ENCODE measurements at places on chromosomes 12 and 14.
A peak's percentile ranks its signal among the peaks of the same experiment; 100 is the strongest.

DNA sequence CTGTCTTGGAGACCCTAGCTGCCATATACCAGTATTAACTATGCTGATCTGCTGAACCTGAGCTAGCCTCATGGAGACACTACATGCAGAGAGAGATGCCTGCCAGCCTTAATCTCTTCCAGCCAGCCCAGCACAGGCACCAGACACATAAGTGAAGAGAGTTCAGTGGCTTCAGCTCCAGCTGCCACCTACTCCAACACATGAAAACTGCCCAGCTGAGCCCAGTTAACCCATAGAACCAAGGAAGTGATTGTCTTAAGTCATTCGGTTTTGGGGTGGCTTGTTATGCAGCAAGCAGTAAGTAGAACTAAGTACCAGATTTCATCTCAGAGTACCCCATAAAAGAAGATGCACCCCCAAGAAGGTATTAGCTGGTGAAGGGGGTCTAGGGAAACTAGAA lies 7.6 kb downstream of the SERPINA11 start:
- DNase-seq = no peak

- no peak for DNase-seq
Observed at GRCh38 chr12:16636435-16637055, 30.6 kb upstream of the LMO3 start.

GRCh38 chr12:121795034-121795968 lies 1.8 kb upstream of the RHOF start:
- no peak for DNase-seq

- no peak for DNase-seq
Observed at GRCh38 chr12:94149781-94150239, 1.4 kb downstream of the PLXNC1 start.

DNA sequence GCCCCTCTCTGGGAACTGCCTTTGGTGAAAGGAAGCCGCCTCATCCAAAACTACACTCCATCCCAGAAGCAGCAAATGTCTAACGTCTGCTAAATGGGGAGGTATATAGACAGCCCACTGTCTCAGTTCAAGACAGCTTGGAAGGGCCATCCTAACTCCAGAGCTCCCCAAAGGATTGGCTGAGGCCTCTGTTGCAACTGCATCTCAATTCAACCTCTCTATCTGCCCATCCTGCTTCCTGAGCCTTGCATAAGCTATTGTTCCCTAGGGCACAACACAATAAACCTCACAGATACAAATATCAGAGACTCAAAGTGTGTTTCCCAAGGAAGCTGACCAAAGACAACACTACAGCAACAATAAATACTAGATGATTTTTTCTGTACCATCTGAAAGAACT lies 495.2 kb upstream of the SOX5 start:
- no peak for DNase-seq

GRCh38 chr12:116140529-116140928 lies 137.0 kb downstream of the MED13L start:
- no peak for DNase-seq

DNA sequence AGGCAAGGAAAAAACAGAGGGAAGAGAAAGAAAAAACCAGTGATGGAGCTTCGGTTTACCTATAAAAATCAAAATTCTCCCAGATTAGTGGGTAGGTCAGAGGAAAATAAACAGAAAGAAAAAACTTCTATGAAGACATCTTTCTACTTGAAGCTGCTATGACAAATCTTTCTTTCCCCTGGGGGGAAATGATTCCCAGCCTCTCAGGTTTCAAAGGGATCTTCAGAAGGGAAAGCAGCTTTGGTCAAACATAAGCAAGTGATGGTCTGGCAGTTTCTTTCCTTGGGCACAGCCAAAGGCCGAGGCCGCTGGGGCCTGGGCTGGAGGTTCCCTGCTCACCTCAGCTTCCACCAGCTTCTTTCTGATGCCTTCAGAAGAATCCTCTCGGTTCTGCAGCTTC lies 104.5 kb downstream of the PRKAB1 start:
- DNase-seq = no peak

DNA sequence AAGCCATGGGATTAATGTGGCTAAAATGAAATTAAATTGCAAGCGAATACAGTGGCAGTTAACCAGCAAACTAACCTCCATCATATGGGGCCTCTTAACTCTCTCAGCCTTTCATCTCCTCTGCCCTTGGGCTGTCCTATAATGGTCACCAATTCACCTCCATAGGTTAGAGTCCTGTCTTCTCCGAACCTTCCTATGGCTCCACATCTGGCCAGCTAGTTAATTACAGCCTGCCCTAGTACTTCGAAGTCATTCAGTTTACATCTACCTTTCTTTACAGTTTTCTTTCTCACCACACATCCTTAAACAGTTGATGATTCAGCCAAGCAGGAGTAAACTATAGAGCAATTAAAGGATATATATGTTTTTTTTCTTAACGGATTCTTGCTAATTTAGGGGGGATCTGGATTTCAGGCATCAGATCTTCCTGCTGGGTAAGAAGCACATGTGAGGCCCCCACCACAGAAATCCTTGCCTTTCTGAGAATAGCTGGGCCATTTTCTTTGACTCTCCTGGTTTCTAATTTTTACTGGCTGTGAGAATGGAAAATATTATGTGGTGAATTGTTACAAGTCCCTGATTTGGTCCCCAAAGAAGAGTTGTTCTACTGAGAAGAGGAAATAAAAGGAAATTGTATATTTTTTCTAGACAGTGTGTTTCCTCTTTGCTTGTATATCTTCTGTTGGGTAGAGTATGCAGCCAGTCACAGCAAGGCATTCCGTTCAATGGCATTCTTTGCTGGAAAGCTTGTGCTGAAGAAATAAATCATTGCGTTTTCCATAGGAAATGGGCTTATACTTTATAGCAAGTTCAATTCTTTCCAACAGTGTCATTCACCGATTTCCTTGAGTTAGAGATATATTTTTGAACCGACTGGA lies 16.7 kb downstream of the HMGA2 start:
- DNase-seq = no peak

DNA sequence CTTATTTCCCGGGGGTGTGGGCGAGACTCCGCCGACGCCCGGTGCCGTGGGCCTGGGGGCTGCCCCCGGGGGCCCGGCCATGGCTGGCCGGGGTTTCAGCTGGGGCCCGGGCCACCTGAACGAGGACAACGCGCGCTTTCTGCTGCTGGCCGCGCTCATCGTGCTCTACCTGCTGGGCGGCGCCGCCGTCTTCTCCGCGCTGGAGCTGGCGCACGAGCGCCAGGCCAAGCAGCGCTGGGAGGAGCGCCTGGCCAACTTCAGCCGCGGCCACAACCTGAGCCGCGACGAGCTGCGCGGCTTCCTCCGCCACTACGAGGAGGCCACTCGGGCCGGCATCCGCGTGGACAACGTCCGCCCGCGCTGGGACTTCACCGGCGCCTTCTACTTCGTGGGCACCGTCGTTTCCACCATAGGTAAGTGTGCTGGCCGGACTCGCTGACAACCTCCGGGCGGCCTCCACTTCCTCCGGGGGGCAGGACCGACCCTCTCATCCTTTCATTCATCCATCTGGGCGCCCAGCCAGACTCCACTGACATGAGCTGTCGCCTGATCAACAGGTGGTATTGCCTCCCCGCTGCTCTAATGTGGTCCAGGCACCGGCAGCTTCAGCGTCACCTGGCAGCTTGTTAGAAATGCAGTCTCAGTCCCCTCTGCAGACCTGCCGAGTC lies 467 bp downstream of the KCNK13 start:
- no peak for DNase-seq

- no peak for DNase-seq
Observed at GRCh38 chr12:74889563-74890236, 319.9 kb downstream of the KCNC2 start.

DNA sequence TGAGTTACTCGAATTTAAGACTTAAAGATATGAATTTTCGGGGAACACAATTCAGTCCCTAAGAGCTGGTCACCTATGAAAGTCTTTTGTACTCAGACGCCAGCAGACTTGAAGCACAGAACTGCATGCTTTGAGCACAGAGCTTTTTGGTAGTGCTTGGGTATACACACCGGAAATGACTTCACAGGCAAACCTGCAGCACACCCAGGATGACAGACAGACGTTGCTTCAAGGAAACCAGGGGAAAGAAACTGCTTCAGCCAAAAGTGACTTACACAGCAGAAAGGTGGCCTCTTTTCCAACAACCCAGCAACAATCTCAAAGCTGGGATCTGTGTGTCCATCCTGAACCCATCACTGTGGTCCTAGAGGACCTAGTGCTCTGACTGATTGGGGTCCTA lies 975.1 kb downstream of the AACS start:
- DNase-seq = no peak

DNA sequence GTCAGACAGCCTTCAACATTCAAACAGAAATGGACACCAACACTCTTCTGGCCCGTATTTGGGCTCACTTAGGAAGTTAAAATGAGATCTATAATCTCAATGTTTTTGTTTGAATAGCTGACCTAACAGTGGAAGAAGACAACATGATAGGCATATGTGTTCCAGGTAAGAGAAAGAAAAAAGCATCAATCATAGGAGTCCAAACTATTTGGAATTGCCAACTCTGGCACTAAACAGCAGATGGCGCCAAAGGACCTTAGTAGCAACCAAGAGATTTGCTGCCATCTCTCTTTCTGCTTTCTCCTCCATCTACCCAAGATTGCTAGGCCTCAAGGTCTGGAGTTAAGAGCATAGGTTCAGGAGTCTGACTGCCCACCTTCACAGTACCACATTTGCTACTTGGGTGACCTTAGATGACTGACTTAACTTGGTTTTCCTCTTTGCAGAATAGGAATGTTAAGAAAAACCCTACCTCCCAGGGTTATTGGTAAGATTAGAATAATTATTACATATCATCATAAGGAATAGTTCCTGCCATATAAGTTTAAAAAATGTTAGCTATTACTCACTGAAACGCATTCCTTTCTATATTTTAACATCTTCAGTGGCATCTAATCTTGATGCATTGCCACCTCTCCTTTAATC lies 30.2 kb downstream of the PEX5 start:
- DNase-seq = peak; percentile 30

DNA sequence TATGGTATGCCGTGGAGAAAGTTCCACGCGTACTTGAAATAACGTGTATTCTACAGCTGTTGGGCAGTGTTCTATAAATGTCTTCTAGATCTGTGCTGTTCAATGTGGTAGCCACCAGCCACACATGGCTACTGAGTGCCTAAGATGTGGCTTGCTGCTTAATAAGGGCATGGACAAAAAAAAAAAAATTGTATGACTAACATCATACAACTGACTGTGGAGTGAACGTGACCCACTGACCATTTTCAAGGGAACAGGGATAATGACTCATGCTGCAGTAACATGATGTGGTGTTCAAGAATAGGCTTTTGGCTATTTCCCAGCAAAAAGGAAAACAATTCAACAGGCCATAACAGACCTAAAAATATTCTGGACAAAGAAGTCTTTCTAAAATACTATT lies 13.0 kb downstream of the ATG14 start:
- no peak for DNase-seq

- DNase-seq = no peak
Observed at GRCh38 chr12:6771091-6771495, 1.2 kb upstream of the LAG3 start.

DNA sequence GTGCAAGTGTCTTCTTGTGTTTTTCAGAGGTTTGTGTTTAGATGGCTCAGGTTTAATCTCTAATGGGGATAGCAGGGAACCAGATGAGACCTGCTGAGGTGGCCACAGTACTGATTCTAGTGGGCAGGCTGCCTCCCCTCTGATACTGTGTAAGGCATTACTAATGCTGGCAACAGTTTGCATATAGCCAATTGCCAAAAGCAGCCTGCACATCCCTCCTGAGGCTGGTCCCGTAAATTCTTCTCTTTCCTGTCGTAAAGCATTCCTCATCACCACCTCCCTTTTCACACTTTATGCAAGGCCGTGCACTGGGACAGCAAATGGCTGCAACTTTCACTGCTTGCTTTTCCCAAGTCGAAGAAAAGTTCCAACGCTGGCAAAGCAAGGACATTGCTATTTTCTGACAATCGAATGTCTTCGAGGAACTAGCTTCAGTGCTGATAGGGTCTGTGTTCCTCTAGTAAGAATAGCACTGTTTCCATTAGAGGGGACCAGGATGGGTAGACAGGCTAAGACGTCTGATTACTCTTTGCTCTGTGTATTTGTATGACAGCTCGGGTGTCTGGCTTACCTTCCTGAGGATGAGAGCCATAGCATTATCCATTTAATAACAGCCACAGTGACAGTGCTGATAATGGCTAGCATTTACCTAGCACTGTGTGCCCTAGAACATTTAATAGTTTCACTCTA lies 178.2 kb upstream of the HIF1A start:
- no peak for DNase-seq

DNA sequence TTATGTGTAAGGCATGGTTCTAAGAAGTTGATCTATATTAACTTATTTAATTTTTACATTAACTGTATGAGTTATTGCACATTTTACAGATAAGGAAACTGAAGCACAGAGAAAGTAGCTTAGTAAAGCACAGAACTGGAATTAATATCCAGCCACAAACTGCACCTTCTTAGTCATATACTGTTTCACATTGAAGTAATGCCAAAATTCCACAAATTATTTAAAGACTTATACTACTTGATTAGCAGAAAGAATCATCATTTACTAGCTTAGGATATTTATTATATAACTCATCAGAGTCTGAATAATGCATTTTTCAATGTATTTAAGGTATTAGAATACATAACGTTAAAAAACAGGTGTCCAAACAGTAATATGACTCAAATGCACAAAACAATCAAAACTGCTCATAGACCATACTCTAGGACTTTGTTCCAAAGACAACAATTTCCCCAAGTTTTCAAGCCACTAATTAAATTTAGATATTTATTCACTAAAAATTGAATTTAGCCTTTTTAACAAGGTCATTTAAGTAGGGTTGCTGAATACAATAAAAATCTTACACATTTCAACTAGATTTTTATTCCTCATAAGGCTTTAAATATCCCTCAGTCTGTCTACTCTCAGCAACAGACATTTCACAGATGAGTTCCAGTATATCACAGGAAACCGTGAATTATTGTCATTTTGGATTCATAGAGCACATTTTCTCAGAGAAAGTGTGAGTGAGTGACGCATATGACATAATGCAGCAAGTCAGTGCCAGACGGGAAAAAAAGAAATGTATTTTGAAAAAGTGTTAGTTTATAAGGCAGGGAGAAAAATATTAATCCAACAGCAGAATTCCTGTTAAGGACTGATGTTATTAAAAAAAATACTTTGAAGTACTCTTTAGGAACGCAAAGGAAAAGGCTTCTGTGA lies 782.5 kb downstream of the TMTC2 start:
- no peak for DNase-seq

GRCh38 chr12:92108651-92109050 lies 37.0 kb downstream of the BTG1 start:
- no peak for DNase-seq

GRCh38 chr14:28731358-28731757 lies 35.2 kb upstream of the FOXG1 start:
- no peak for DNase-seq

GRCh38 chr14:77980475-77981321 lies 180.8 kb downstream of the ADCK1 start:
- no peak for DNase-seq
